Amniotic epithelial cell (primary cell): ENCODE measurements at places on chromosomes 7 and 10.

DNA sequence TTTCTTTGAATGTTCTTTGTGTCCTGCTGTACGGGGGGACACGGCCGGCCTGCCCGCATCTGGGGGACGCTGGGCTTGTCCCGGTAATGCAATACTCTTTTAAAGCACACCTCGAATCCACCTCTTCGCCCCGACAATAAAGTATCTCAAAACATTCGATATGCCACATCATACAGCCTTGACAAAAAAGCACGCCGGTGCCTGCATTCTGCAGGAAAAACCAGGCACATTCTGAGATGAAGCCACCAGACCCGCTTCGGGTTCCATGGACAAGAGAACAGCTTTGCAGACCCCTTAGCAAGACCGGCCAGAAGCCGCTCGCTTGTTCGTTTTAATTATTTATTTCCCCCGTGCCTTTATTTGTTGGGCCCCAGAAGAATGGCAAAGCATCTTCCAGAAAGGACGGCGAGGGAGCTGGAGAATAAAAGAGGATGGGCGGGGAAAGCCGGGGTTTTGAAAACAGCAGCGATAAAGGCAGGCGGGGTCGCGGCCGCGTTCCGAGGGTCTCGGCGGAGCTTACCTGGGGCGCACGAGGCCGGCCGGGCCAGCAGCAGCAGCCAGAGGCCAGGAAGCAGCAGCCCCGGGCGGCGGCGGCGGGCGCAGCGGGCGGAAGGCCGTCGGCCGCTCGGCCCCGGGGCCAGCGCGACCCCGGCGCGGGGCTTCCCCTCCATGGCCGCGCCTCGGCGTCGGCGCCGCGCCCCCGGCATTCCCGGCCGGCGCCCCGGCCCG, 462 bp downstream of the KIAA1549 start:
- no peak for DNase-seq

- no peak for DNase-seq
Observed at GRCh38 chr7:157854066-157854891, 517.5 kb downstream of the DNAJB6 start.

GRCh38 chr10:62085404-62085803, 183.2 kb downstream of the RTKN2 start:
- DNase-seq, result no peak

- DNase-seq, result no peak
Observed at GRCh38 chr7:130446259-130446658, 5.4 kb upstream of the CEP41 start.

DNA sequence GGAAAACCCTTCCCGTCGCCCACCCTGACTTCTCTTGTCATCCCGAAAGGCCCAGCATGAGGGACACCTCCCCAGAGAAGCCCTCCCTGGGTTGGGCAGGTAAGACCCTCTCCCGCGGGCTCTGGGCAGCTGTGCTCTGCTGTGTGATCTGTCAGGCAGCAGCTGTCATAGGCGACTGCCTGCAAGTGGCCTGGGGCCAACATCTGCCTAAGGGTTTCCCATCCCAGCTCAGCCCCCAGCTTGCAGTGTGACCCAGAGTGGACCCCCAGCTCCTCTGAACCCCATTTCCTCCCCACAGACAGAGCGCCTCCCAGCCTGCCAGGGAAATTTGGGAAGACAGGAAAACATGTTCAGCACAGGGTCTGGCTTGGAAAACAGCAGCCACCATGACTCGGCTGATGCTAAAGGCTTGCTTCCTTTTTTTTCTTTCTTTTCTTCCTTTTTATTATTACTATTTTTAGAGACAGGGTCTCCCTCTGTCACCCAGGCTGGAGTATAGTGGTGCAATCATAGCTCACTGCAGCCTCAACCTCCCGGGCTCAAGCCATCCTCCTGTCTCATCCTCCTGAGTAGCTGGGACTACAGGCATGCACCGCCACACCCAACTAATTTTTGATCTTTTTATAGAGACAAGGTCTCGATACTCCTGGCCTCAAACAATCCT, 18.3 kb upstream of the TNRC18 start:
- no peak for DNase-seq

DNA sequence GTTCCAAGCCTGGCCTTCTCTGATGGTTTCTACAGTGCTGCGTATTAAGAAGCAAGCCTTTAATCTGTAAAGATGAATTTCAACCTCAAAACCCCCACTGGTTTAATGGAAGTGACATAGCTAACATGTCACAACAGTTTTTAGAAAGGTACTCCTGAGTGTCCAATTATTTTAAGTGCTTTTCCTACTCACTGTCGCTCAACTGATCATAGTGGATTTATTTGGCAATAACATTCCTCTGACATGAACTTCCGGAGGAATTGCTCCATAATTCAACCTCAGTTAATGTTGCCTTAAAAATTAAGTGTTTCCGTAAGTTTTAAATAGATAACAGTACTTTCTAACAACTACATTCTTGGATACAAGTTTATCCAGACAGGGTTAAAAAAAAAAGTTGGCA, 57.5 kb downstream of the AGMO start:
- peak; percentile 21 for DNase-seq

GRCh38 chr10:118337356-118337755, 4.8 kb downstream of the FAM204A start:
- DNase-seq, result no peak

DNA sequence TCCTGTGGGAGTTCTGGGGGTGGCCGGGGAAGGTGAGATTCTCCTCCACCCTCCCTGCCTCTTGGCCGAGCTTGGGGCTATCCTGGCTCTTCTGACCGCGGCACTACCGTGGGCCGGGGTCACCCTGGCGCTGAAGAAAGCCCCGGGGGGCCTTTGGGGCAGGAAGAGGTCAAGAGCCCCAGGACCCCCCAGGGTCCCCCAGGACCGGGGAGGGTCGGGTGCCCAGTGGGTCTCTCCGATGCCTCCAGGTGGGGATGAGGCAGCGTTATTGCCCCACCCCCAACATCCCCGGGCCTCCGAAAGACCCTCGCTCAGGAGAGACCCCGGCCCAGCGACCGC, 439 bp upstream of the KNDC1 start:
- DNase-seq, result no peak

DNA sequence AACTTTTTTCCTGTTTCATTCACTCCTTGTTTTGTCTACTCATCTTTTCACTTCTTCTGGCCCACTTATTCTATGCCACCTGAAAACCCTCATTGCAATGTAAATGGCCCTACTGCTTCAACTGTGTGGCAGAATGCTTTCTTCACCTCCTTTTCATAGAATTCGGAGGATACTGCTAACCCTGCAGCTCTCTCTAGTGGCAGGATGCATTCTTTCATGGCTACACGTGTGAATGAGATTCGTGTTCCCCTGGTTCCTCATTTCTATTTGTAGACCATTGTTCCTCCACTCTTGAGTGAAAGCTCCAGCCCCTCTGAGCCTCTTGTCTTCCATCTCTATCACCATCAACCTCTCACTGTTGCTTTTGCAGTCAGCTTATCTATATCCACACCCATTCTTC, 20.9 kb upstream of the CYP26C1 start:
- peak; percentile 43 for DNase-seq

GRCh38 chr7:25617673-25618072, 389.4 kb upstream of the NPVF start:
- no peak for DNase-seq

- DNase-seq, result no peak
Observed at GRCh38 chr10:86022906-86023305, 343.7 kb downstream of the GRID1 start.

DNA sequence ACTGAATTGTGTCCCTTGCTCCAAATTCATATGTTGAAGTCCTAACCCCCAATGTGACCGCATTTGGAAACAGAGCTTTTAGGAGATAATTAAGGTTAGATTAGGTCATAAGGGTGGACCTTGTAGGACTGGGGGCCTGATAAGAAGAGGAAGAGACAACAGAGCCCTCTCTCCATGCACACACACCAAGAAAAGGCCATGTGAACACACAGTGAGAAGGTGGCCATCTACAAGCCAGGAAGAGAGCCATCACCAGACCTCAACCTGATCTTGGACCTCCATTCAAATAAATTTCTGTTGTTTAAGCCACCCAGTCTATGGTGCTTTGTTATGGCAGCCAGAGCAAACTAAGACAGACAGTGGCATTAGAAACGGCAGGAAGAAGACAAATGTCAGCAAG, 12.5 kb upstream of the PRKAR2B start:
- DNase-seq, result no peak

DNA sequence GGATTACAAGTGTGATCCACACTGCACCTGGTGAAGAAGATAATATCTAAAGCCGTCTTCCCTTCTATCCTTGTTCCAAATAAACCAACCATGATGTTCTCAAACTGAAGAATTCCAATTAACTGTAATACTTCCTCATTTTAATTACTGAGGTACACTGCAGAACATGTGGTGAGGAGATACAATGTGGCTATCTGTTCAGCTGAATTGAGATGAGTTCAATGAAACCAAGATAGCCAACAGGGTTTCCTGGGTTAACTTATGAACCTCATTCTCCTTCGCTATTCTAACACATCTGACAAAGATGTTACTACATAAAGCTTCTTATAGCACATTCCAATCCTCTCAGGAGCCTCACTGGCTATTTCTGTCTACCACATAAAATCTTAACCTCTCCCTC, 75.5 kb downstream of the RAPGEF5 start:
- DNase-seq, result no peak

GRCh38 chr10:1488970-1489548, 248.3 kb downstream of the ADARB2 start:
- no peak for DNase-seq

GRCh38 chr7:157006205-157006747, 4.2 kb downstream of the MNX1 start:
- DNase-seq, result no peak

DNA sequence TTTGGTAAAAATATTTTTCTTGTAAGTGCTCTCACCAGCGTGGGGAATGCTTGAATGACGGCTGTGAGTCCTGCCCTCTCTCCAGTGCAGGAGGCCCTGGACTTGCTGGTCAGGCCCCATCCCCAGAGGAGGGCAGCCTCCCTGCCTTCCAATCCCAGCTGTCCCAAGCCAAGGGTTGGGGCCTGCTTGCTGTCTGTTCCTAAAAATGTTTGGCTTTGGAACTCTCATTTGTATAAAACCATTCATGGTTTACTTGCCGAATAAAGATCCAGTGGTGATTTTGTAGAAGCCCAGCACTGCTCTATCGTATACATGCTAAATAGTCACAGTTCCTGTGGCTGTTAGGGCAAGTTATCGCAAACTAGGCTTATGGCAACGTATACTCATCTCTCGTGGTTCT, 121.7 kb downstream of the GLRX3 start:
- no peak for DNase-seq

- DNase-seq, result no peak
Observed at GRCh38 chr10:31617757-31618156, 298.7 kb downstream of the ZEB1 start.

DNA sequence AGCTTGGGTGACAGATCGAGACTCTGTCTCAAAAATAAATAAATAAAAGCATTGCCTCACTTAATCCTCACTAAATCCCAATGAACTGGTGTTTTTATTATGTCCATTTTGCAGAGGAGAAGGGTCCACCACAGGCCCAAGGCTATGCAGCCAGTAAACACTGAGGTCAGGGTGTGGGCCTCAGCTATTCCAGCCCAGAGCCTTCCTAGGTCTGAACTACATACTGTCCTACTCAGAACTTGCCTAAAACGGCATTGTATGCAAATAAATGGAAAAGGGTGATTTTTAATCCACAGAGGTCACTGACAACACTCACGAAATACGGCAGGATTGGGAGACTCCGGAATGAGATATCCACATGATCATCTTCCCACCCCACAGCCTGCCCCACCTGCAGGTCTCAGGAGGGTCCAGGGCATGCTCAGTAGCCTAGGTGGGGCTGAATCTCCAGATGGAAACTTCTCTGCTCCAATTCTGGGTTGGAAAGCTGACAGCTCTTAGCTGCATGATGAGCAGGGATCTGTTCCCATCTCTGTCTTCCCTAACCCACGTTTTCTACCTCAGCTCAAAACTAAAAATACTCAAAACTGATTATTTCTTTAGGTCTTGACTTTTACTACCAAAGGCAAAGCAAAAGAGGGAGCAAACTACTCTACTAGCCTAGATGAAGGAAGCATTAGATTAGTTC, 121.0 kb downstream of the SORBS1 start:
- DNase-seq, result no peak

- DNase-seq, result no peak
Observed at GRCh38 chr7:82678716-82679115, 235.1 kb upstream of the CACNA2D1 start.

DNA sequence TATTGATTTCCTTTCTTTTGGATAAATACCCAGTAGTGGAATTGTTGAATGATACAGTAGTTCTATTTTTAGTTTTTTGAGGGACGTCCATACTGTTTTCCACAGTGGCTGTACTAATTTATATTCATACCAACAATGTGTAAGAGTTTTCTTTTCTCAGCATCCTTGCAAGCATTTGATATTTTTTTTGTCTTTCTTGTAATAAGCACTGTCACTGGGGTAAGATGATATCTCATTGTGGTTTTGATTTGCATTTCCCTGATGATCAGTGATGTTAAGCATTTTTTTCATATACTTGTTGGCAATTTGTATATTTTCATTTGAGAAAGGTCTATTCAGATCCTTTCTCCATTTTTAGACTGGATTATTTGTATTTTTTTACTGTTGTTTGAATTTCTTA, 308.7 kb downstream of the PTEN start:
- no peak for DNase-seq

- DNase-seq, result no peak
Observed at GRCh38 chr10:77581738-77582137, 55.9 kb downstream of the KCNMA1 start.

- no peak for DNase-seq
Observed at GRCh38 chr10:46550795-46551700, 5.4 kb downstream of the GPRIN2 start.

GRCh38 chr7:137521451-137521850, 177.9 kb upstream of the PTN start:
- no peak for DNase-seq

DNA sequence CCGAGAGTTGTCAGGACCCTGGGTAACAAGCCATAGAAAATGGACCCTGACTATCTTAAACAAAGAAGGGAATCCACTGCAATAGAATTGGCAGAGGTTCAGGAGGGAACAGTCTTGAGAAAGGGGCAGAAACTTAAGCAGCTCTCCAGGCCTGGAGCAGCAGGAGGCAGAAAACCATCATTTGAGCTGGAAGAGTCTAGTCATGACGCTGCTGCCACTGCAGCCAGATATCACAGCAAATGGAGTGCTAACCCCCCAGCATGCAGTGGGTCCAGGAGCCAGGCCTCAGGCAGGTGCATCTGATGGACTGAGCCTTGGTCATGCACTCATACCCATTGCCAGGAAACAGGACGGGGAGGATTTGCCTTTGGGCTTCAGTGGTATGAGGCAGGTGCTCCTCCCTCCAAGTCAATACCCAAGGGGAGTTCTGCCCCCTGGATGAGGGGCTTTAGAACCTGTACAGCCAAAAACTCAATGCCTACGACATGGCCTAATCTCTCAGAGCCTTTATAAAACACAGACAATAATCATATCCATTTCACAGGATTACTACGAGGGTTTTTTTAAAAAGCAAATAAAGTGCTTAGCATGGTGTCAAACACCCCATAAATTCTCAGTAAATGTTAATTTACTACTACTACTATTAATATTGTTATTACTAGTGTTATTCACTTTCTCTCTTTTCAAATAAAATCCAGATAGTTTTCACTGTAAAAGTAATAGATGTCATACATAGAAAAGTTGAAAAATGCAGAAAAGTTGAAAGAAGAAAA, 30.7 kb downstream of the DUSP5 start:
- DNase-seq, result no peak

- DNase-seq, result no peak
Observed at GRCh38 chr10:100972904-100973535, 3.7 kb downstream of the SEMA4G start.

- no peak for DNase-seq
Observed at GRCh38 chr7:97480772-97481390, 251.0 kb upstream of the TAC1 start.
